ENCODE measurements at places on chromosomes 2 and 18.

GRCh38 chr18:50816419-50817166 is 3.2 kb downstream of the MRO start:
- DNase-seq: no peak

DNA sequence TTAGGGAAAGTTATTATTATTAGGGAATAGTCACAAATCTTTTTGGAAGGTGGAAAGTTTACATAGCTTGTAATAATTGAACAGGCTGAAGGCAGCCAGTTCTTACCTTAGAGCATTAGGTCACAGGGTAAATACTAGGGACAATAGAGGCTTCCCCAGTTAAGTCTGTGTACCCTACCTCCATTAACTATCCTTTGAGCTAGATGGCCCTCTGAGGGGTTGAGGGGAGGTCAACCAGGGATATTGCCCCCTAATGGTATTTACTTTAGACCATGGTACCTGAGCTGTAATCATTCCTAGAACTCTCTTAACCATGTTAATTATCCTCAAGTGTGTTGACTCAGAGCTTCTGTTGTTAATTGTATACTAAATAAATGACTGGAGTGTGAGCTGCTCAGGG is 120.5 kb upstream of the SCN7A start:
- no peak for DNase-seq

GRCh38 chr2:197292619-197293018 is 18.0 kb downstream of the ANKRD44 start:
- DNase-seq: no peak

DNA sequence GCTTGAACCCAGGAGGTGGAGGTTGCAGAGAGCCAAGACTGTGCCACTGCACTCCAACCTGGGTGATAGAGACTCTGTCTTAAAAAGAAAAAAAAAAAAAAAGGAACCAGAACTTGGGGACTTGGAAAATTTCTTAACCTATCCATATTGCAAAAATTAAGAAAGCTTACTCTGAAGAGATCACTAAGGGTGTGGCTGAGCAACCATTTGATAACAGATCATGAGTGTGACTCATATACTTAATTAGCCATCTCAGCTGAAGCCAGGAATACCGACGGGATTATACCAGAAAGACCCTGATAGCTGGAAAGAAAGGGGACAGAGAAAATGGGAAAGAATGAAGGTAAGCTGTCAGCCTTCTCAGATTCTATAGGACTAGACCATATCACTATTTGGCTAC is 7.1 kb upstream of the ADD2 start:
- DNase-seq: no peak

DNA sequence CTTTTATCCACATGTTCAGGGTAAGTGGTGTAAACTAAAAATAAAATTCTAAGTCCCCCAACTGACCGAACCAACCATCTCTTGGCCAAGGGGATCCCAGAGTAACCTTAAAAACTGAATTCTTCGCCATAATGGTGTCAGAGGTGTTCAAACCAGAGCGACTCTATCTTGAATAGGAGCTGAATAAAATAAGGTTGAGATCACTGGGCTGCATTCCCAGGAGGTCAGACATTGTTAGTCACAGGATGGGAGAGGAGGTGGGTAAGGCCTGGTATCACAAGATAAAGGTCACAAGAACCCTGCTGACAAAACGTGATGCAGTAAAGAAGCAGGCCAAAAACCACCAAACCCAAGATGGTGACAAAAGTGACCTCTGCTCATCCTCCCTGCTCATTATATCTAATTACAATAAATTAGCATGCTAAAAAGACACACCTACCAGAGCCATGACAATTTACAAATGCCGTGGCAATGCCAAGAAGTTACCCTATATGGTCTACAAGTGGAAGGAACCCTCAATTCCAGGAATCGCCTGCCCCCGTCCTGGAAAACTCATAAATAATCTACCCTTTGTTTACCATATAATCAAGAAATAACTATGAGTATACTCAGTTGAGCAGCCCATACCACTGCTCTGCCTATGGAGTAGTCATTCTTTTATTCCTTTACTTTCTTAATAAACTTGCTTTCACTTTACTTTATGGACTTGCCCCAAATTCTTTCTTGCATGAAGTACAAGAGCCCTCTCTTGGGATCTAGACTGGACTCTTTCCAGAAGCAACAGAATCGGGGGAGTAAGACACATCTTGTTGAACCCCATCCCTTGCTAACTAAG is 302.4 kb downstream of the STK39 start:
- no peak for DNase-seq

GRCh38 chr18:22641958-22642357 is 224.2 kb upstream of the CTAGE1 start:
- DNase-seq: no peak

DNA sequence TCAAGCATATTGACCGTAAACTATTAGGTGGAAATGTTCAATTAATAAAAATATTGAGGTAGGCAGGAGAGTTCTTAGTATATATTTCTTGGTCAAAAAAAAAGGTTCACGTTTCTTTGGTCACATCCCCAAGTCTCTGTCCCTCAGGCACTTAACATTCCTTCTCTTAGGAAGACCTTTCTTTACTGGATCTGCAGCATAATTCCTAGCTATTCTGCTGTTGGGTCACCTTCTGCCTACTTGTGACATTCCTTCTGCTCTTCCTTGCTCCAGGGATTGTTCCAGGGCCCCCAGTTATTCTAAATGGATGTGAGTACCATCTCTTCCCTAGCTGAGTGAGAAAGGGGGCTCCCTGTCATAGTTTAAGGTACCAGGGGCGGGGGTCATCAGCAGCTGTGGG is 4.2 kb downstream of the UGP2 start:
- DNase-seq: no peak

Measured in AML-193 (cell line).